ENCODE measurements at places on chromosomes 5 and 9.

GRCh38 chr5:58498340-58498942, 7.2 kb downstream of the GAPT start:
- DNase-seq: peak; percentile 2

GRCh38 chr9:27602142-27602861, 29.0 kb upstream of the C9orf72 start:
- no peak for DNase-seq

DNA sequence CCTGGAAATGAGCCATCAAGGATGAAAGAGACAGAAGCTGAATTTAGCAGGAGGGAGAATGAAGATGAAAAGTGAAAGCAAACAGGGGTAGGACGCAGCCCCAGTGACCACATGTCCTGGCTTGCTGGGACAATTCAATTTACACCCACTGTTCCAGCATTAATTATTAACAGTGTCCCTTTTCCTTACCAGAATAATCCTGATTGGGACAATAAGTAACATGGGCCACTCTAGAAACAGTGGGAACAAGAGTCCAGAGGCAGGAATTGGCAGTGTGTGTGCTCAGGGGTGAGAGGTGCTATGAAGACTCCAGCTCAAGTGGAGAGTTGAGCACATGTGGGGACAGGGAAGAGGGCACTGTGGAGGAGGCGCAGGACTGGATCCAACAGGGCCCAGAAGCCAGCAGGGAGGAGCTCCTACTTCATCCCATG, 147.1 kb downstream of the C5orf15 start:
- no peak for DNase-seq

- no peak for DNase-seq
Observed at GRCh38 chr5:156850206-156850751, at the start of gene PPP1R2B. Gene PPP1R2B, plus strand, starts transcription at chr5:156850295. Its CDS starts 268 bp downstream, at chr5:156850563.

DNA sequence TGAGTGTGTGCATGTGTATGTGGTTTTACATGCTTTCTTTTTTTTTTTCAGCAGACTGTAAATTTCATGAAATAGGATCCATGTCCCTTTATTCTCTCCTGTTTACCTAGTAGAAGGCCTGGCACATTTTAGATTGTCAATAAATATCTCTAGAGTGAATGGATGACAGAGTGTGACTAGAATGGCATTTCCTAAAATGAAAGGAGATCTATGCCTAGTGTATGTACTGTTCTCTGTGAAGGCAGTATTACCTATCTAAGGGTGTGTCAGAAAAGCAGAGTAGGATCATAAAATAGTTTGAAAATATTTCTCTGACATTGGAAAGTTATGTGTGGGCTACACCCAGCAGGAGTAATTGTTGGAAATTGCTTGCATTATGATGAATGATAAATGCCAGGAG, 1876.0 kb upstream of the C9orf72 start:
- DNase-seq: no peak

GRCh38 chr9:74771262-74771585, 116.5 kb downstream of the TRPM6 start:
- no peak for DNase-seq

DNA sequence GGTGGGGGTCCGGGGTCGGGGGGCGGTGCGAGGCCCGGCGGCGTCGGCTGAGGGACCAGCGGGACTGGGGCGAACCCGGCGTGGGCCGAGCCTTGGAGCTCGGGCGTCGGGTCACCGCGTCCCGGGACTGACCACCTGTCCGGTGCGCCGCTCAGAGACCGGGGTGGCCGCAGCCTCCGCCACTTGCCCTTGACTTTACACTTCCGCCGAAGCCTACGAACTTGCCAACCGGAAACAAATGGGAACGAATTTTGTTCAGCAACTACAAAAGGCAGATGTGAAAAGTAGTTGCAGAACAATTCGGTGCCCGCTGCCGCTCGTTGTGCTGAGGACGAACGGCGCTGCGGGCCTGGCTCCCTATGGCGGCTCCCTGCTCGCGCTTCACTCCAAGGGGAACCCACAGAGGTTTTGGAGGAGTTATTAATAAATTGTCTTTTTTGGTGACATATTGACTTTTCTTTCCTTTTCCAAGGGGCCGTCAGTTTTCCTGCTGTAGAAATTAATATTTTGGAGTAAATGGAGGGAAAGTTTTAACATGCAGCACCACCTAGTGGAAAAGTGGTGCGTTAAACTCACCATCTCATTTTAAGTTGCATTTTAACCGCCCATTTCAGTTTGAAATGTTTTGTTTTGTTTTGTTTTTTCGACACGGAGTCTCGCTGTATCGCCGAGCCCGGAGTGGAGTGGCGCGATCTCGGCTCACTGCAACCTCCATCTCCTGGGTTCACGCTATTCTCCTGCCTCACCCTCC, 490 bp downstream of the PCBD2 start:
- peak; percentile 65 for DNase-seq

DNA sequence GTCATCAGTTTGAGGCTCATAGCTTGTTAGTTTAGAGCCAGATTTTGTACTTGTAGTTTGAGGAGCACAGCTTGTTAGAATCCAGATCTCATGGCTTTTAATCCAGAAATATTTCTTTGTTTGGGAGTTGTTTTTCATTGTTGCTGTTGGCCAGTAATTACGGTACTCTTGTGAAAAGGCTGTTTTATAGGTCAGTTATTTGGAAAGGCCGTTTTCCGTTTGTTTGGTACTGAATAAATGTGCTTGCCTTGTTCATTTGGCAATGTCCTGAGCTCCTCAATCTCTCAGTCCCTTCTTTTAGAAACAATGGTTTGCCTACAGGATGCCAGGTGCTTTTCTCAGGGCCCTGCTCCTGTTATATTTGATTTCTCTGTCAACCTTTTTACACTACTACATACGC, 4.5 kb upstream of the MOB3B start:
- no peak for DNase-seq

DNA sequence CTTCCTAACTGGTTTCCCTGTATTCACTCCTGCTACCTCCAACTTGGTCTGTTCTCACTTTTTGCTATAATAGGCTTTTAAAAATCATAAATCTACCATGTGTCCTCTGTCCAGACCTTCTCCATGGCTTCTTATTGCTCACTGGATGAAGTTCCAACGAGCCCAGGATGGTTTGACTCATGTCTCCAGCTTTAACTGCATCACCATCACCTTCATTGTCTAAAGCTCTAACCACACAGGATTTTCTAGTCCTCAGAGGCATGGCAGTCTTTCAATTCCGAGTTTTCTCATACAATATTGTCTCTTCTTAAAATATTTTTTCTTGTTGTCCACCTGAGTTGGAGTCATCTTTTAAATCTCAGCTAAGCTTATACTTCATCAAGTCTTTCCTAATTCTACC, 49.3 kb downstream of the PDCD1LG2 start:
- no peak for DNase-seq

- no peak for DNase-seq
Observed at GRCh38 chr5:179267671-179268083, 77.6 kb downstream of the ADAMTS2 start.

DNA sequence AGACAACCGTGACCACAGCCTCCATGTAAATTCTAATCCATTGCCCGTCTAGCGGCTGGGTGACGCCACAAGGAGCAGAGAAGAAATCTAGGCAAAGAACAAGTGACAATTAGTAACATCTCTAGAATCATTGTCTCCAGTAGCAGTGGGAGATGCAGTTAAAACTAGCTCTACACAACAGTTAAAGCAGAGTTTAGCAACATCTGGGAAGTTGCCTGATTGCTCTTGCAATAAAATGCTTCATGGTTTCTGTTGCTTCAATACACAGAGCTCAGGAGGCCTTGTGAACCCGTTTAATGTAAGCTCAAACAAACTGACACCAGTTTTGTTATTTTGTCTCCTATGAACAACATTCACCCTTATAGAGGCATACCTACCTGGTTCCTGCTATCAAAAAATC, 369.8 kb upstream of the PDE4D start:
- no peak for DNase-seq

DNA sequence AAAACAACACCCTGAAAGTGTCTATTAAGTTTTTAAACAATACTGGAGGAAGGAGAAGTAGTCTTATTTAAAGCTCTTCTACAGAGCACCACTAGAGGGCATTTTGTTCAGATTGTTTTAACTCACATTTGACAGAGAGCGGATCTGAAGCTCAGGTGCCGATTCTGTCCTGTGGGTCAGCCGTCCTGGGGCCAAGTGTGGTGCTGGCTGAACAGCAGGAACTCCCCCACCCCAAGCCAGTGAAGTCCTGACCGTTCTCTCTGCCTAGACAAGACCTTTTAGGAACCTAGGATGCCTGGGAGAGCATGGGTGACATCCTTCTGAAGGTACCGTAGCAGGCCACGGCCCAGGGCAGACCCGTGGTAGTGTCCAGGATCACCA, 3.9 kb downstream of the EXOC3 start:
- DNase-seq: peak; percentile 16

GRCh38 chr9:13088720-13089427, 190.6 kb downstream of the MPDZ start:
- DNase-seq: peak; percentile 35

GRCh38 chr5:116578676-116579075, 4.1 kb upstream of the SEMA6A start:
- no peak for DNase-seq

- no peak for DNase-seq
Observed at GRCh38 chr5:173329491-173330337, 1.5 kb upstream of the STC2 start.

- no peak for DNase-seq
Observed at GRCh38 chr5:108786806-108787483, 39.2 kb downstream of the FER start.

DNA sequence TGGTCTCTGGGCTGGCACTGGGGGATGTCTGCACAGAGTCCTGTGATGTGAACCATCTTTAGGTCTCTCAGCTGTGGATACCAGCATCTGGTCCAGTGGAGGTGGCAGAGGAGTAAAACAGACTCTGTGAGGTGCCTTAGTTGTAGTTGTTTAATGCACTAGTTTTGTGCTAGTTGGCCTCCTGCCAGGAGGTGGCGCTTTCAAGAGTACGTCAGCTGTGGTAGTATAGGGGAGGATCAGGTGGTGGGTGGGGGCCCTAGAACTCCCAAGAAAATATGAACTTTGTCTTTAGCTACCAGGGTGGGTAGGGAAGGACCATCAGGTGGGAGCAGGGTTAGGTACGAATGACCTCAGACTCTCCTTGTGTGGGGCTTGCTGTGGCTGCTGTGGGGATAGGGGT, 197.1 kb downstream of the TMC1 start:
- DNase-seq: no peak

GRCh38 chr5:20224046-20224445, 236.0 kb upstream of the CDH18 start:
- peak; percentile 5 for DNase-seq

GRCh38 chr9:4638968-4639367, 23.1 kb upstream of the PLPP6 start:
- no peak for DNase-seq

- no peak for DNase-seq
Observed at GRCh38 chr9:127088724-127089615, 33.5 kb downstream of the ANGPTL2 start.

DNA sequence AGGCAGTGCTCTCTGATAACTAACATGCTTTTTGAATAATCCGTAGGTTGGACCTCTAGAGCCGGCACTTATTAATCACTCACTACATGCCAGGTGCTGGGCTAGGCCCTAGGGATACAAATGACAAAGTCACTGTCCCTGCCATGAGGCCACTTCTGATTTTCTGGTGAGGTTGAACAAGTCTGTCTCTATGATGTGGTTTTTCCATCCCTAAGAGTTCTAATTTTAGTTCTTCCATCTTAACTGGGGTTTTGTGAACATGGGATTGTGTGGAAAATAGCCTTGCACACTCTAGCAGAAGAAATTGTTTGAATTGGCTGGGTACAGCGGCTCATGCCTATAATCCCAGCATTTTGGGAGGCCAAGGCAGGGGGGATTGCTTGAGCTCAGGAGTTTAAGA, 64.6 kb downstream of the IL31RA start:
- DNase-seq: no peak

All from mammary epithelial cell (primary cell).